ENCODE measurements at places on chromosomes 5 and 9. TPM values are rescaled to one million over a fixed set of nuclear protein-coding genes. Genes with fewer than 3 reads are reported as not detected.

- H3K27ac ChIP-seq, result no peak overlapping the region
- no peaks in the 10 kb centered on the region for H3K4me1 ChIP-seq
- H3K4me3 ChIP-seq, result no peak overlapping the region
- H3K27me3 ChIP-seq, result peaks cover 56% of the 10 kb centered on the region
- DNase-seq, result no peak
These were observed 423.8 kb upstream of the SLC30A5 start for GRCh38 chr5:68669864-68670575.

DNA sequence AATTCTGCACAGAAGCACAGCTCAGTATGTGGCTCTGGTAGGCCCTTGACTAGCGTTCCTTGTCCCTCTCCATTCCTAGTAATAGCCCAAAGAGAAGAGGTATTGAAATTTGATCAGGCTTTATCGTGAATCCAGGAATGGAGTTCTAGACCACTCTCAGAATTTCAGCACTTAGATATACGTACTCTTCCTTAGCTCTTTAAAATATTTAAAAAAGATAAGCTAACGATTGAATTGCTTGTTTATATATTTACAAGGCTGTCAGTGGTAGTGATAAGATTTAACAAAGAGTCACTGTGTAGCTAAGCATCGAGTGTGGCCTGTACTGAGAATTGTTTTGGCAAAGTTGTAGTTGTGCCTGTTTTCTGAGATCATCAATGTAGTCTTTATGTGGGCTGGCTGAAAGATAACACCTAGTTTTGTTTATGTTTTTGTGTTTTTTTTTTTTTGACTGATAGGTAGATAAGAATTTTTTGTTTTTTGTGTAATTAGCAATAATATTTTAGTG lies 2.5 kb downstream of the KIAA1958 start:
- H3K36me3 ChIP-seq, result peaks cover 9% of the 10 kb centered on the region
- H3K27ac ChIP-seq, result no peak overlapping the region
- no peaks in the 10 kb centered on the region for H3K27me3 ChIP-seq
- DNase-seq, result no peak
- no peak overlapping the region for H3K4me3 ChIP-seq

DNA sequence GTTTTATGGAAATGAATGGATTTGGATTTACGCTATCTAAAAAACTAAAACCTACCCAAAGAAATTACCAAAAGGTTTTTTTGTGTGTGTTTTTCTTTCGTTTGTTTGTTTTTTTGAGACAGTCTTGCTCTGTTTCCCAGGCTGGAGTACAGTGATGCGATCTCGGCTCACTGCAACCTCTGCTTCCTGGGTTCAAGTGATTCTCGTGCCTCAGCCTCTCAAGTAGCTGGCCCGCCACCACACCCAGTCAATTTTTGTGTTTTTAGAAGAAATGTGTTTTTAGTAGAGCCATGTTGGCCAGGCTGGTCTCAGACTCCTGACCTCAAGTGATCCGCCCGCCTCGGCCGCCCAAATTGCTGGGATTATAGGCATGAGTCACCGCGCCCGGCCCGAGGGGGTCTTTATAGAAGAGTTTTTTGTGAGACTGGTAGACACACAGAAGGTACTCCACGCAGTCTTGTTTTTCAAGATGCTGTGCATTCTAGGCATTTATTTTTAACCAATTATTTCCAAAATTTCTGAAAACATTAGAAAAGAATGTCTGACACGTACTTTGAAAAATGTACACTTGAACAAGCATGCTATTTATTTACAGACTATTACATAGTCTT lies 75.7 kb downstream of the NR6A1 start:
- H3K27me3 ChIP-seq, result no peaks in the 10 kb centered on the region
- H3K36me3 ChIP-seq, result no peaks in the 10 kb centered on the region
- H3K4me3 ChIP-seq, result no peak overlapping the region

DNA sequence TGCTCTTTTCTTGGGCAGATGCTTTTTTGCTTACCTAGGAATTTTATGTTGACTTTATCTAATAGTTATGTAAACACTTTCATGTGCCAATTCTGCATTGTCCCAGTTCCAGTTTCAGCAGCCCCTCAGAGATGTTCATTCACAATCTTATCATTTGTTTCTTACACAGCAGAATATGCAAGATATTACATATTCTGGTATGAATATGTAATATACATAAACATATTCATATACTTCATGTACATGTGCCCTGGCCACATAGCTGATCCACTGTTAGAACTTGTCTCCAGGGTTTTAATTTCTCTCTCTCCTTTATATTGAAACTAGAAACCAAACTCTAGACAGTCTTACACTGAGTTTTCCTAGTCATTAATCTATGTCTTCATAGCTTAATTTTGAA lies 90.2 kb upstream of the PARP8 start:
- peaks cover 7% of the 10 kb centered on the region for H3K4me1 ChIP-seq
- no peak overlapping the region for H3K4me3 ChIP-seq

DNA sequence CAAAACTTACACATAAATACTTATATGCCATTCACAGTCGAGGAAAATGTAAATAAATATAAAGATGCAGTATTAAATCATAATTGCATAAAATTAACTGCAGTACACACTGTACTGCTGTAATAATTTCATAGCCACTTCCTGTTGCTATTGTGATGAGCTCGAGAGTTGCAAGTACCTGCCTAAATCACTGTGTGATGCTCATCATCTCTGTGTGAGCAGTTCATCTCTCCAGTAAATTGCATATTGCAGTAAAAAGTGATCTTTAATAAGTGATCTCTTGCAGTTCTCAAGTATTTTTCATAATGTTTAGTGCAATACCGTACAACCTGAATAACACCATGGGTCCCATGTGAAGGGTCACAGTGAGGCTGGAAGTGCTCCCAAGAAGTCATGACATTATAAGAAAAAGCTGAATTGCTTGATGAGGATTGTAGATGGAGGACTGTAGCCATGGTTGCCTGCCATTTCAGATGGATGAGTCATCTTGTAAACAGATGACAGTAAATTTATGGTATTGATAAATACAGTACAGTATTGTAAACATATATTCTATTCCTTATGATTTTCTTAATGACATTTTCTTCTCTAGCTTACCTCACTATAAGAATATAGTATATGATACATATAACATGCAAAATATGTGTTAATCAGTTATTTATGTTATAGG lies 34.9 kb downstream of the SYK start:
- no peaks in the 10 kb centered on the region for H3K4me1 ChIP-seq
- H3K4me3 ChIP-seq, result no peak overlapping the region
- H3K36me3 ChIP-seq, result no peaks in the 10 kb centered on the region
- H3K27me3 ChIP-seq, result no peaks in the 10 kb centered on the region
- H3K27ac ChIP-seq, result no peak overlapping the region
- no peak for DNase-seq

DNA sequence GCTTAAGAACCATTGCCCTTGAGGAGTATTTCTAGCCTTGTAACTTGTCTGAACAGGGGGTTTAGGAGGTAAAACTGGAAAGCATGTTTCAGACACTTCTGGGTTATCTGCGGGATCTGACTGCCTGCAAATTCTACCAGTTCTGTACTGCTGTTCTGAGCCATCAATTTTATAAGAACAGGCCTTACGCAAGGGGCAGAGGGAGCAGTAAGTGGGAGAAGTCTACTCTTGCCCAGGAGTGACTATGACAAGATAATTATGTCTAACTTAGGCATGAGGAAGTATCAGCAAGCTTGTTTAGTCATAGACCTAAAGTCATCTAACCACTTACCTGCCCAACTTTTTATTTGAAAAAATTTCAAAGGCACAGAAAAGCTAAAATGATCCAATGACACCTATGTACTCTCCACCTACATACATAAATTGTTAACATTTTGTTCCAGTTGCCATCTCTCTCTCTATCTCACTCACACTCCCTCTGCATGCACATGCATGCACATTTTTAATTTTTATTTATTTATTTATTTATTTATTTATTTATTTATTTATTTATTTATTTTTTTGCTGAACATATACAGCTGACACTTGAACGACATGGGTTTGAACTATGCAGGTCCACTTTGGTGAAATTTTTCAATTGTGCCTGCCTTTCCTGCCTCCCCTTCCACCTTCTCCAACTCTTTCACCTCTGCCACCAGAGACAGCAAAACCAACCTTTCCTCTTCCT lies 18.4 kb upstream of the DEPDC1B start:
- H3K27me3 ChIP-seq, result no peaks in the 10 kb centered on the region
- DNase-seq, result peak; percentile 9
- no peaks in the 10 kb centered on the region for H3K4me1 ChIP-seq
- H3K27ac ChIP-seq, result no peak overlapping the region
- no peak overlapping the region for H3K4me3 ChIP-seq
- H3K36me3 ChIP-seq, result no peaks in the 10 kb centered on the region

DNA sequence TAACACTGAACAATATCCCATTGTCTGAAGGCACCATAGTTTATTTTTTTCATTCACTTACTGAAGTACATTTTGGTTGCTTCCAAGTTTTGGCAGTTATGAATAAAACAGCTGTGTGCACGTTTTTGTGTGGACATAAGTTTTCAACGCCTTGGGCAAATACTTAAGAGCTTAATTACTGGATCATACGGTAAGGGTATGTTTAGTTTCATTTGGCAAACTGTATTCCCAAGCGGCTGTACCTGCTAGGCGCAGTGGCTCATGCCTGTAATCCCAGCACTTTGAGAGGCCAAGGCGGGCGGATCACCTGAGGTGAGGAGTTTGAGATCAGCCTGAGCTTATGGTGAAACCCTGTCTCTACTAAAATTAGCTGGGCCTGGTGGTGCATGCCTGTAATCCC lies 63.7 kb upstream of the FAM120A start:
- no peak overlapping the region for H3K27ac ChIP-seq
- no peaks in the 10 kb centered on the region for H3K27me3 ChIP-seq
- H3K36me3 ChIP-seq, result no peaks in the 10 kb centered on the region
- H3K4me1 ChIP-seq, result no peaks in the 10 kb centered on the region
- no peak for DNase-seq
- H3K4me3 ChIP-seq, result no peak overlapping the region

- DNase-seq, result peak; percentile 3
- no peaks in the 10 kb centered on the region for H3K27me3 ChIP-seq
- H3K36me3 ChIP-seq, result no peaks in the 10 kb centered on the region
- H3K4me1 ChIP-seq, result peaks cover 5% of the 10 kb centered on the region
These were observed 204.5 kb downstream of the COMMD10 start for GRCh38 chr5:116289276-116289675.

GRCh38 chr9:6078382-6079105 lies 63.1 kb upstream of the RANBP6 start:
- H3K4me1 ChIP-seq, result peaks cover 19% of the 10 kb centered on the region
- H3K36me3 ChIP-seq, result no peaks in the 10 kb centered on the region
- no peak overlapping the region for H3K4me3 ChIP-seq
- DNase-seq, result no peak

DNA sequence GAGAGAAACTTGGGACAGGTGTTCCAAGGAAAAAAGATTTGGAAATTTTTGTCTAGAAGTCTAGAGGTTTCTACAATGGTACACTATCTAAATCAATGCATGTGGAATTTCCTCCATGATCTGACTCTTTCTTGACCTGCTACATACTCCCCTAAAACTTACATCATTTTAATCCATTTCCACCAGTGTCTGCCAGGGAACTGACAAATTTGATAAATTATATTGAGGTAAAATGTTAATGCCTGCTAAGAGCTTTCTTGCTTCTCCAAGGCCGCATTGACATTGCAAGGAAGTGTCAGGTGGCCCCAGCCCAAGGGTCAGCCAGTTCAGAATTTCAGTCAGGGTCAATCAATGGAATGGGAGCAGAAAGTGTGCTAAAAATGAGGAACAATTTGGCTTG lies 163.4 kb upstream of the FBXL17 start:
- DNase-seq, result no peak
- H3K27ac ChIP-seq, result no peak overlapping the region
- no peaks in the 10 kb centered on the region for H3K36me3 ChIP-seq
- H3K4me3 ChIP-seq, result no peak overlapping the region
- H3K27me3 ChIP-seq, result no peaks in the 10 kb centered on the region

GRCh38 chr9:132800038-132800648 lies 77.9 kb downstream of the AK8 start:
- H3K36me3 ChIP-seq, result no peaks in the 10 kb centered on the region
- peak; percentile 78 for DNase-seq
- no peaks in the 10 kb centered on the region for H3K4me1 ChIP-seq
- H3K27me3 ChIP-seq, result peaks cover 11% of the 10 kb centered on the region
- no peak overlapping the region for H3K27ac ChIP-seq

DNA sequence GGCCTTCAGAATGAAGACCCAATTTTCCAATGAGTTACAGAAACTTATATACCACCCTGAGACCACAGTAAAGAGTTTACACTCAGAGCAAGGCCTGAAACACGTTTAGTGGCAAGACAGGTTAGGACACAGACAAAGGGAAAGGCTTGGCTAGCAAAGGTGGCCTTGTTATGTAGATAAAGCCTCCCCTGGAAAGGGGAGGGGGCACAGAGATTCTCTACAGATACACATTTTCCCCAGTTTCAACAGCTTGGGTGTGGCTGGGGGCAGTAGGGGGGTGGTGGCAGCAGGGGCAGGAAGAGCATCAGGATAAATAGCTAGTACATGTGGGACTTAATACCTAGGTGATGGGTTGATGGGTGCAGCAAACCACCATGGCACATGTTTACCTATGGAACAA lies 51.9 kb upstream of the PPP1R2B start:
- H3K36me3 ChIP-seq, result no peaks in the 10 kb centered on the region
- H3K4me1 ChIP-seq, result no peaks in the 10 kb centered on the region
- H3K4me3 ChIP-seq, result no peak overlapping the region
- H3K27me3 ChIP-seq, result no peaks in the 10 kb centered on the region
- no peak for DNase-seq
- no peak overlapping the region for H3K27ac ChIP-seq

Gene SPATA6L
- 5.5 TPM for total RNA-seq

Gene ARHGEF39
- total RNA-seq, result 5.1 TPM

Gene ARSB
- total RNA-seq, result 7.9 TPM

Gene CCNO
- 10.6 TPM for total RNA-seq

Gene PCDHB12
- 2.3 TPM for total RNA-seq

Measured in MCF 10A (cell line).